ENCODE measurements at places on chromosomes 3 and 15. TPM values are rescaled to one million over a fixed set of nuclear protein-coding genes. Genes with fewer than 3 reads are reported as not detected.

ALDH1A2 gene
- total RNA-seq, result not detected

CFAP161 gene
- total RNA-seq, result not detected

CLDND1 gene
- total RNA-seq, result 140 TPM

RYR3 gene
- not detected for total RNA-seq

- no peak for DNase-seq
Measured at GRCh38 chr3:54940971-54941370, 13.1 kb upstream of the LRTM1 start.

DNA sequence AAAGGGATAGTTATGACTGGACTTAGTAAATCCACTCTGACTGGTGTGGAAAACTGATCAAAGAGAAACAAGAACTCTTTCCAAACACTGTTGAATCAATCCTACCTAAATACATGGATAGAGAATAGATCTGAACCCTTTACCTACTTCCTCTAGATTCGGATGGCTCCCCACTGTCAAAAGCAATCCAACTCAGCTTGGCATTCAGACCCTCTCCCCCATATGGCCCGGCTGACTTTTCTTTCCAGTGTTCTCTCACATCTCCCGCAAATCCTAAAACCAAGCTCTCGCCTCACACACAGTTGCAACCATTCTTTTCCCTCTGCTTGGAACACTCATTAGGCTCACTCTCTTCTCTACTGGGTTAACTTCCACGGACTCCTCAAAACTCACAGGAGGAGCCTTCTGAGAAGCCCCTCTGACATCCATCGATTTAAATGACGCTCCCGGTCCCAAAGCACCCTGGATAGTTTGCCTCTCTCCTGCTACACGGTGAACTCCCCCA lies 639 bp downstream of the SPICE1 start:
- DNase-seq, result peak; percentile 10

GRCh38 chr15:51263726-51264125 lies 74.7 kb downstream of the CYP19A1 start:
- DNase-seq, result no peak

DNA sequence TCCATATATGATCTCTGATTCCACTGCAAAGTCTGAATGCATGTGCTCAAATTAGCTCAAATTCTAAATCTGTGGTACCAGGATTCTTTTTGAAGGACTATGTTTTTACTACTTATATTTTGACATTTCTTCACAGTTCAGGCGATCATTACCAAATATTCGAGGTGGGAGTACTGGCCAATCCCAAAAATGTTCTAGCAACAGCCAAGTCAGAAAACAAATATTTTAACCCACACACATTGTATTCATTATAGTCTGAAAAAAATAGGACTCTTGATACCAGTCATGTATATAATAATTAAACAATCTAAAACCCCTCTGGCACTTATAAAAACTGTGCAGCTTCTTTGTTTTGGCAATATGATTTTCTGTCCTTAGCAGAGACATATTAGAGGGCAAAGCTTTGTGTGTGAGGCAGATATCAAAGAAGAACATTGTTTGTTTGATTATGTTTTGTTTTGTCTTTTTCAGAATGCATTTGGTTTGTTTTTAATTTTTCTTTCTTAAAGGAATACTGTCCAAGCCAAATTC lies 37.4 kb downstream of the FGF7 start:
- no peak for DNase-seq

- DNase-seq, result no peak
Measured at GRCh38 chr3:80036176-80036575, 268.4 kb upstream of the ROBO1 start.

DNA sequence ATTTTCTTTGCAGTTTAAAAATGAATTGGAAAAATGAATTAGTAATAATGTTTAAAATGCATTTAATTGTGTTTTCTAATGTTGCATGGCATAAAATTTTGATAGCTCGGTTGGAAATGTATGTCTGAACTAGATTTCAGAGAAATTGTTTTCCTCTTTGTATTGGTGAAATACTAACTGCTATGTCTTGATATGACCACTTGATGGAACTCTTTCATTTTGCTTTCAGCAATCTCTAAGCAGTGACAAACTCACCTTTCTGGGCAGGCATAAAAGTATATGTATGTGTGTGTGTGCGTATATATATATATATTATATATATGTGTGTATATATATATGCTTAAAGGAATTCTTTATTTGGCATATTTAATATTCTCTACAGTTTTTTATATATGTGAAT lies 239.3 kb upstream of the ZNF717 start:
- no peak for DNase-seq

All from A172 (cell line).